ENCODE measurements at places on chromosomes 2 and 18.

GRCh38 chr2:212237350-212238095 lies 301.1 kb downstream of the ERBB4 start:
- DNase-seq, result no peak

- DNase-seq, result no peak
These were observed 129.5 kb downstream of the ZNF804A start for GRCh38 chr2:184727813-184728212.

- no peak for DNase-seq
These were observed 89.4 kb upstream of the MCFD2 start for GRCh38 chr2:47004905-47005495.

GRCh38 chr2:80293039-80293438 lies 11.5 kb downstream of the LRRTM1 start:
- no peak for DNase-seq

GRCh38 chr2:213122725-213123124 lies 28.7 kb downstream of the IKZF2 start:
- no peak for DNase-seq

DNA sequence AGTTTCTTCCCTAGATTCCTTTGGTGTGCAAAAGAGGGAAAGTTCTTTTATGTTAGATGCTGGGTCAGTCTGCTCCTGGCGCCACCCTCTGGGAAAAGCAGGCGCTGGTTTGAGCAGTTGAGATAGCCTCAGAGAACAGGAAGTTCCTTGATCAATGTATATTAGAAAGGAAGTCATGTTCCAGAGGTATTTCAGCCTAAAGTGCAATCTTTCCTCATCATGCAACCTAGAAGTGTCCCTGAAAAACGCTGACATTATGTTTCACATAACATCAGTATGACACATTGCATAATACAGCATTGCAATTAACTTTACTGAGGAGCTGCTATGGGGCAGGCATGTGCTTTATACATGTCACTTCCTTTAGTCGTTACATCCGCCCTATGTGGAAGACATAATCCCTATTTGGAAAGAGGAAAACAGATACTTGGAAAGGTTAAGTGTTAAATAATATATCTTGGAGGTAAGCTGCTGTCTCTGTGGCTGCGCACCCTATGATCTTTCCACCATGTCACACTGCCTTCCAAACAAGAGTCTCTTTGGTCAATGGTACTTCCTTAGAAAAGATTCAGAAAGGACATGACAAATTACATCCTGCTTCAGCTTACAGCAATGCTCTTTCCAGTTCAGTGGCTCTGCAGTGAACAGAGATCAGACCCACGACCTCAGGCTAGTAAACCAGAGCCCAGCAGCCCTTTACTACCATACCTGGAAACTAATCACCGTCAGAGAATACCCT lies 369.7 kb downstream of the RAD51AP2 start:
- DNase-seq, result no peak

GRCh38 chr2:97712693-97713295 lies 582 bp upstream of the ZAP70 start:
- DNase-seq, result peak; percentile 52

GRCh38 chr2:213806125-213806726 lies 522.0 kb downstream of the SPAG16 start:
- no peak for DNase-seq

GRCh38 chr2:151381266-151381665 lies 23.9 kb downstream of the TNFAIP6 start:
- DNase-seq, result no peak

GRCh38 chr2:105691947-105692390 lies 52.7 kb upstream of the NCK2 start:
- no peak for DNase-seq

GRCh38 chr18:6921571-6921970 lies 192.1 kb downstream of the ARHGAP28 start:
- DNase-seq, result no peak

DNA sequence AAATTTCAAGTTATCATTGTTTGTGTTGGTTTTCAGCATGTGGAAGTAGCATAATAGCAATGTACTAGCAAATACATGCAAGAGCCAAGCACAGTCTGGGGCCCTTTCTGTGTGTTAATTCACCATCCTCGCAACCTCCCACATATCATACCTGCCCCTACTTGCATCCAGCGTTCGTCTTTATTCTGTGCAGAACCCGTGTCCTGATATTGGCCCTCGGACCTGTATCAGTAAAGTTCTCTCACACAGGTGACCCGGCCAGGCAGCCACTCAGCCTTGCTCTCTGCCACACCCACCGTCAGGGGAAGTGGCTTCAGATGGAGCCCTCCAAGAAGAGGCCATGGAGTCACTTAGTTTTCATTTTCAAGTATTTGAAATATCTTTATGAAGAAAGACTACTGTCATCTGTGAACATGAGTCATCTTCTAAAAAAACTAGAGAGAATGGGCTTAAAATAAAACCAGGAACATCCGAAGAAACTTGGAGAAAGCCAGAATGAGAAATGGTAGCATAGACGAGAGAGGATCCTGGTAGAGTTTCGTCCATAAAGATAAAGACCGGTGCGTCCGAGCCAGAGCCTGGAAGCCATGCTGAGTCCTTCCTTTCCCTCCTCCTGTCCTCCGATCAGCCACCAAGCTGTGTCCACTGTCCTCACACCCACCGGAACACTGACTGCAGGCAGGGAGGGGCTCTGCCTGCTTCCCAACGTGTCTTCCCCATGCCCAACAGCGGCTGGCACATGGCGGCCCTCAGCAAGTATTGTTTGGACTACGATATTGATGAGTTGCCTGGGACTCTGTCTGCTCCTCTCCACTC lies 57.3 kb upstream of the RPL31 start:
- no peak for DNase-seq

- DNase-seq, result no peak
These were observed 112.8 kb downstream of the CELF4 start for GRCh38 chr18:37452682-37453385.

DNA sequence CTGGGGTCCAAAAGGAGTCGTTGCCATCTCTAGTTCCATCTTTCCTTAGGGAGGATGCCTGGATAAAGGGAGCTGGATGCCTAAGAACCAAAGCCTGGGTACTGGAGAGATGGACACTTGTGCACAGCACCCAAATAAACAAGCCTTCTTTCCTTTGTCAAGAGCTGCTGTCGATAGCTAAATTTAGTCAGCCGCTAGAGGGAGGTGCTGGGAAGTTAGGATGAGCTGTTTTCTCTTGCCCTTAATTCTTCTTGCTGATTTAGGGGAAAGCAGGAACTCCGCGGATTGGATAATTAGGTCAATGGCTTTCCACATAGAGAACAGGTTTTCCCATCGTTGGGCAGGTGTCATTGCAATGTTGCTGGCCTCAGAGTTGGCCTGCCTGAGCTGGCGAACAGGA lies 30.9 kb upstream of the SERPINB12 start:
- no peak for DNase-seq

DNA sequence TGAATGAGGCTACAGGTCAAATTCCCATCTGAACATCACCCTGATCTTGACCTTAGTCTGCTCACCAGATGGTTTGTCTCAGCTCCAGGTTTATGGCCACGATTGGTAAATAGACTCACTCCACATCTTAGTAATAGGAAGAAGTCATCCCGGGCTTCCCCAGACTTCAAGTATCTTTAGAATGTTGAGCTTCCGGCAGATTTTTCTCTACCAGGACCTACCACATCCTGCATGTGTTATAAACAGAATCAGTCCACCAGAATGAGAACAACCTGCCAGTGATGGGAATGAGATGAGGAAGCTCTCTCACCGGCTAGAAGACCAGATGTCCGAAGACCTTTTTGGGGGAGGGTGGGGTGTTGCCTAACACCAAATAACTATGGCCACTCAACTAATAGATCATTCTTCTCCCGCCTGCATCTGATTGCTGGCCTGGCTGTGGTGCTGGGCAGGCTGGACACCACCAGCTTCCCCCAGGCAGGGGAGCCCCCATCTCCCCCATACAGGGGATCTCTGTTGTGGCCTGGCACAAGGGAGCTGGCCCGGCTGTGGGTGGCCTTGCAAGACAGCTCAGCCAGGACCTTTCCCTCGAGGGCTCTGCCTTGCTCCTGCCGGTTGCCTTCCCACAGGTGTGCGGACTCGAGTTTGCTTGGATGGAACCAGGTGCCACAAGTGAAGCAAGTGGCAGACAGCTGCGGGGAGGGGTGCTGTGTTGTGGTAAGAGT lies 88.5 kb downstream of the SH3RF3 start:
- no peak for DNase-seq

DNA sequence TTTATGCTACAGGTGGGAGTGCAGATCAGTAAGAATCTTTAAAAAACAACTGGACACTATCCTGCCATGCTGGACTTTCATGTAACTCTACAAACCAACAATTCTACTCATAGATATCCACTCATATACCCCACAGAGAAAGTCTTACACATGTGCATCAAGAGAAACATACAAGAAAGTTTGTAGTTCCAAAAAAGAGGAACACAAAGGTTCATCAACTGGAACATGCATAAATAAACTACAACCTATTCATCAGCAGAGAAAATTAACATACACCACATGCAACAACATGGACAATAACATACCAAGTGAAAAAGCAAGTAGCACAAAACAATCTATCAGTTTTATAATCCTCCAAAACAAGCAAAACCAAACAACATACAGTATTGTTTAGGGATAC lies 17.0 kb downstream of the TCF4 start:
- no peak for DNase-seq

GRCh38 chr2:211203986-211204385 lies 647.6 kb downstream of the CPS1 start:
- no peak for DNase-seq

- DNase-seq, result no peak
These were observed 33.2 kb upstream of the MYO3B start for GRCh38 chr2:170144761-170145160.

DNA sequence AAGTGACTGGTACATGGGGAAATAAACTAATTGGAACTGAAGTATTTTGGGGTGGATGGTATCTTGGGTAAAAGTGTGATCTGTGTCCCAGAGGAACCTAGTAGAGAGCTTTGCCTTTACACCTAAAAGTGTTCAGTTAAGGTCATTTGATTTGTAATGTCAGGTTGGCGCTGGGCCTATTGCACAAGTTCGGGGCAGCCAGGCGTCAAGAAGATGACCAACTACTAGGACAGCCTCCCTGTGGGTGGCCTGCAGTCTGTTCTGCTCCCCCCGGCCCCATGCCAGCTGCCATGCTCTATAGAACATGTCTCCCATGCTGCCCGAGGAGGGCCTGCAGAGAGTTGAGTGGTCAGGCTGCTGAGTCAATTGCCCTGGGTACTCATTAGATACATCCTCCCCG lies 10.1 kb downstream of the RRM2 start:
- DNase-seq, result no peak

- DNase-seq, result no peak
These were observed 245.4 kb downstream of the NCKAP5 start for GRCh38 chr2:133322909-133323308.

- DNase-seq, result no peak
These were observed 22.4 kb downstream of the COLEC11 start for GRCh38 chr2:3617198-3617890.

GRCh38 chr2:205883965-205884364 lies 201.7 kb downstream of the NRP2 start:
- DNase-seq, result no peak

GRCh38 chr2:134351016-134351415 lies 97.1 kb downstream of the MGAT5 start:
- no peak for DNase-seq

DNA sequence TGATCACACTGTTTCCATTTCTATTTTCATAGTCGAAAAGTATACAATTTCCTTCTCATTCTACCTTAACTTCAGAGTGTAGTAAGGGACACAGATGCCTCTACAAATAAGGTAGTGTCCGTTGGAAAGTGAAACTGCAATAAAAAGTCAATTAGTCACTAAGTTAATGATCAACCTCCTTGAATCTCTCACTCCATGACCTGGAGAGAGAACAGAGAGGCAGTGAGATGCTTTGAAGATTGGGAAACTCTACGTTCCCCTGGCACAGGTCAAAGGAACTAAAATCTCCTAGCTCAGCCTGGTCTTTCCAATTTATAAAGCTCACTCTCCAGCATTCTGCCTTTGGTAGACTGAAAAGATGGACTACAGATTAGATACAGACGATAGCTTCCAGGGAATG lies 153.8 kb upstream of the ACAA2 start:
- DNase-seq, result no peak

GRCh38 chr2:224195925-224196571 lies 157.0 kb upstream of the SERPINE2 start:
- DNase-seq, result no peak

DNA sequence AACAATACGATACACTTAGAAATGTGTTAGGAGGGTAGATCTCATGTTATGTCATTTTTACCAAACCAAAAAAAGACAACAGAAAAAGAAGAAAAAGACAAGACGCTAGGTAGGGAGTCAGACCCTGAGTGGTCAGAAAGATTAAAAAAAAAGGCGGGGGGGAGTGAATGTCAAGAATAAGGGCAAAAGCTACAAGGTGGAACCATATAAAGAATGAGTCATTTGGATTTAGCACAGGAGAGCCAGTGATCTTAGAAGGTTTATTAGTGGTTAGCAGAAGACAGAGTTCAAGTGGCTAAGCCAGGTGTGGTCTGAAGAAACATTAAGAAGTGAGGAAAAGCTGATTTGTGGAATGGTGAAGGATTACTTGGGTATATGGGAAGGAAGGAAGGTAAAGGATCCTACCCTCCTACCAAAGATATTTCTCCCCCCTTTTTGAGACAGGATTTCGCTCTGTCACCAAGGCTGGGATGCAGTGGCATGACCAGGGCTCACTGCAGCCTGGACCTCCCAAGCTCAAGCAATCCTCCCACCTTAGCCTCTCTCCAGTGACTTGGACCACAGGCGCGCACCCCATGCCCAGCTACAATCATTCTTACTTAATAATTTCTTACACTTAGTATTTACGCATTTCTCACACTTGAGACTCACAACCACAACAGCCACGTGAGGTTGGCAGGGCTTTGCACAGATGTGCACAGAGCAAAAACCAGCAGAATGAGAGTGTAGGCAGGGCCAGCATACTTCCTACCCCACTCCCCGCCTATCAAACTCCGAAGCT lies 2.6 kb downstream of the DSC2 start:
- no peak for DNase-seq

DNA sequence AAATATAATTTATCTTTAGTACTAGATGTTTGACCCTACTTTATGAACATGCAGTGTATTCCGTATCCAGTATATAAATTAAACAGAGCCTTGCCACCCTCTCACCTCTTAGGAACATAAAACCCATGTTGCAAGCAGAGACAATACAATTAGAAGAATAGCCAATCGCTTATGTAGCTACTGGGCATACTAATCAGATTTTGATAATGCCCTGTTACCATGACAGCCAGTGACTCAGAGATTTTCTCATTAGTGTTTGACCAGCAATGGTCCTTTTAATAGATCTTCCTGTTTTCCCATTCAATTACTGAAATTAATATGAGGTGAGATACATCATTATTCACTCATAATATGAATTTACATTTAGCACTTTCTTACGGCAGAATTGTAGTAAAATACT lies 547.3 kb upstream of the VWC2L start:
- DNase-seq, result no peak
